HepG2 (cell line): ENCODE measurements at places on chromosomes 12 and 14.

DNA sequence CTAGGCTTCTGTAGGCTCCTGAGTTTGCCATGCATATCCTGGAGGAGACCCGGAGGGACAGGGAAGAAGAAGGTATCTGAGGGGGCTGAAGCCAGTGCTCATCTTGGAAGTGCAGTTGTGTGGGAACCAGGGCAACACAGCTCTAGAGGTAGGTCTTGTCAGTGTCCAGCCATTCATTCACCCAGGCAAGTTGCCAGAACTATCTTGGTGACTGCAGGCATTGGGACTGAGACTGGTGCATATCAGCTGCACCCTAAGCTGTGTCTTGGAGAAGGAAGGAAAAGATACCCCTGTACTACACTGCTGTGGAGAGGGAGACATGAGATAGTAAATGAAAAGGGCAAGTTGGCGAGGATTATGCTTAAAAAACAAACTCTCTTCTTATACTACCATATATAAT lies 4.9 kb upstream of the WIF1 start:
- DNase-seq = no peak

DNA sequence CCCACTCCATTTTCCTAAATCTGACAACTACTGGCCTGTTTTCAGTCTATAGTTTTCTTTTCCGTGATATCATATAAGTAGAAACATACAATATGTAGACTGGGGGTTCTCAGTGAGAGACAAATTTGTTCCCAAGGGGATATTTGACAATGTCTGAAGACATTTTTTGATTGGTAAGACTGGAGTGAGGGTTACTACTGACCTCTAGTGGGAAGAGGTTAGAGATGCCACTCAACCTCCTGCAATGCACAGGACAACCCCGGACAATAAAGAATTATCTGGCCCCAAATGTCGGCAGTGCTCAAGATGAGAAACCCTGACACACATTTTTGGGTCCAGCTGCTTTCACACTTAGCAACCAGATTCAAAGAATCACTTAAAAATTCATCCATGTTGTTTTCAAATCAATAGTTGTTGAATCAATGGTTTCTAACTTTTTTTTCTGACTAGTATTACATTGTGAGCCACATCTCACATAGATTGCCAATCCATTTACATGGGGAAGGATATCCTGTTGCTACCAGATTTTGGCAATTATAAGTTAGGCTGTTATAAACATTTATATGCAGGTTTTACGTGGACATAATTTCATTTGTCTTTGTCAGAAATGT lies 307.1 kb downstream of the RPL10L start:
- DNase-seq = peak; percentile 15

- no peak for DNase-seq
Measured at GRCh38 chr14:105107781-105108515, 42.7 kb upstream of the GPR132 start.

- DNase-seq = no peak
Measured at GRCh38 chr12:91852634-91853033, 293.0 kb downstream of the BTG1 start.

GRCh38 chr14:69673578-69674305 lies 62.3 kb downstream of the SUSD6 start:
- DNase-seq = no peak

- no peak for DNase-seq
Measured at GRCh38 chr12:65911321-65911720, 87.0 kb downstream of the HMGA2 start.

GRCh38 chr12:7060353-7060954 lies at the start of gene C1S:
Gene C1S (plus strand): TSS chr12:7060718. CDS start chr12:7061913, 1,195 bp downstream.
- DNase-seq = peak; percentile 93

DNA sequence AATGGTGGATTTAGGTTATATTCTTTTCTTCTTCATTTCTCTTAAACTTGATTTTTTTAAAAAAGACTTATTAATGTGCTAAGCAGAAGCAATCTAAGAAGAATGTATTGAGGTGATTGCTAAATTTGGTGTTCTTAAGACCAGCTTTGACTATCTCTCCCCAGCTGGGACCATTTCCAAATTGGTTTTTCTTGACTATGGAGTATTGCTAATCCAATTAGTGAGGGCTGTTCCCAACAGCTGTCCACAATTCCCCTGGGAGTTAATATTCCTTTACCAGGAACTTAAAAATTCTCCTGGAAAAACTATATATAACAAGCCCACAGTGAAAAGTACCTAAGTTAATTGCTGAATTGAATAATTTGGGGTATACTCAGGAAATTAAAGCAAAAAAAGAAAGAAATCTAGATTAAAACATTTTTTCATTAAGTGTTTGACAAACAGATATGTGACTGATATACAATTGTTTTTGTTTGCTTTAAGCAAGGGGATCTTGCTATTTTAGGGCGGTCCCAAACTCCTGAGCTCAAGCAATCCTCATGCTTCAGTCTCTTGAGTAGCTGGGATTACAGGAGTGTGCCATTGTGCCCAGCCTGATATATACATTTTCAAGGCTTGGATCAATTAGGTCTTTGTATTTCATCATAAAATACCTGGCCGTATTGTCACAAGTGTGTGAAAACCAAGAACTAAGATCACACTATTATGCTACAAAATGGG lies 105.0 kb downstream of the FAR2 start:
- no peak for DNase-seq
